ENCODE measurements at places on chromosomes 12 and 14.

DNA sequence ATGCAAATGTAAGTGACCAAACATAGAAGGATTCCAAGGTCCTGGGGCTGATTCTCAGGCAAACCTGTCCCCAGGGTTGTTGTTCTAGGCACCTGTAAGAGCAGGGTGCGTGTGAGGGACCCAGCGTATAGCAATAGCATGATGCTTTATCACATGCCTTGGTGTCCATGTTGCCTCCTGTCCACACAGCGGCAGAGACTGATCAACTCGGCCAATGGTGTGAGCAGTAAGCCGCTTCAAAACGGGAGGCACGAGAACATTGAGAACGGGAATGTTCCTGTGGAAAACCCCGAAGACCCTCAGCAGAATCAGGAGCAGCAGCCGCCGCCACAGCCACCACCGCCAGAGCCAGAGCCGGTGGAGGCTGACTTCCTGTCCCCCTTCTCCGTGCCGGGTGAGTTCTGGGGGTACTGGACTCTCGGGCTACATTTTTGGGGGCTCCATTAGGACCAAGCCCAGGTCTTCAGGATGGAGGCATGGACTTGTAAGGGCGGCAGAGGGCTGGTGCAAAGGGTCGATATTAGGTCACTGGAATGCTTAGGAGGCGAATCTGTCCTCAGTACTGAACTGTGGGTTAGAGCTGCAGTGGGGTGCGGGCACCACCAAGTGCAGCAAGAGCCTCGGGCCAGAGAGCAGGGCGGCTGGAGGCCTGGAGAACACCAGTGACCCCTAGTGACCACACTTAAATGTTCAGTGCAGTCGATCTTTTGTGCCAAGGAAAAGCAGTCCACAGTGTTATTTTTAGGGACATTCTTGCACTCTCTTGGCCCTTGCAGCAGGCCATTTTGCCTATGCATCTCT is 57.2 kb upstream of the RIN3 start:
- peak; percentile 92 for DNase-seq

DNA sequence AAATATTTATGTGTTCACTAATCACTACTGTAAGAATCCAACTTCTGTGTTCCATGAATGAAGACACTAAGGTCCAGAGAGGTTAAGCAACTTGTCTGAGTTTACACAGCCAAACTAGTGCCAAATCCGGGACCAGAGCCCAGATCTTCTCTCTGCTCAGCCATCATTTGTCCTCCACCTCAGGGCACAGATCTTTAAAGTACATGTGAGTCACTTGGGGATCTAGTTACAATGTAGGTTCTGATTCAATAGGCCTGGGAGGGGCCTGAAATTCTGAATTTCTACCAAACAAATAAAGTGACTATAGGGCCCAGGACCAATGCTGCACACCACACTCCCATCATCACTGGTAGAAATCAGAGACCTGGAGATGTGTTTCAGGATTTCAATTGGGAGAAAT is 162.9 kb downstream of the GXYLT1 start:
- no peak for DNase-seq

- DNase-seq, result peak; percentile 9
These were observed at the start of gene IFNG-AS1 for GRCh38 chr12:67989184-67989920. Gene IFNG-AS1, plus strand, starts transcription at chr12:67989447.

DNA sequence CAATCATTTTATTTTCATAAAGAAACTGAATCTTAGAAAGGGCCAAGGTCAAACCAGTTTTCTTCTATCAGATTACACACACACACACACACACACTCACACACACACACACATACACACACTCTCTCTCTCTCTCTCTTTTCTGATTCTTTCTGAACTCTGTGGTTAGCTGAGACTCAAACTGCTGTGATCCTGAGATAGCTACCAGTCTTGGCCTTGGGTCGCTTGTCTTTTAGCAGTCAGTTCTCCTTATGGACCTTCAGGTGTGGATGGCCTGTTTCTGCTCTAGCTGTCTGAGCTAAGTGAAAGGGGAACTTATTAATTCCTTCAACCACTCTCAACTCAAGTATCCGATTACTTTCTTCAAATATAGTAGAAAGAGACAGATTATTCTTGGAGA is 145.1 kb downstream of the GRIP1 start:
- DNase-seq, result no peak

DNA sequence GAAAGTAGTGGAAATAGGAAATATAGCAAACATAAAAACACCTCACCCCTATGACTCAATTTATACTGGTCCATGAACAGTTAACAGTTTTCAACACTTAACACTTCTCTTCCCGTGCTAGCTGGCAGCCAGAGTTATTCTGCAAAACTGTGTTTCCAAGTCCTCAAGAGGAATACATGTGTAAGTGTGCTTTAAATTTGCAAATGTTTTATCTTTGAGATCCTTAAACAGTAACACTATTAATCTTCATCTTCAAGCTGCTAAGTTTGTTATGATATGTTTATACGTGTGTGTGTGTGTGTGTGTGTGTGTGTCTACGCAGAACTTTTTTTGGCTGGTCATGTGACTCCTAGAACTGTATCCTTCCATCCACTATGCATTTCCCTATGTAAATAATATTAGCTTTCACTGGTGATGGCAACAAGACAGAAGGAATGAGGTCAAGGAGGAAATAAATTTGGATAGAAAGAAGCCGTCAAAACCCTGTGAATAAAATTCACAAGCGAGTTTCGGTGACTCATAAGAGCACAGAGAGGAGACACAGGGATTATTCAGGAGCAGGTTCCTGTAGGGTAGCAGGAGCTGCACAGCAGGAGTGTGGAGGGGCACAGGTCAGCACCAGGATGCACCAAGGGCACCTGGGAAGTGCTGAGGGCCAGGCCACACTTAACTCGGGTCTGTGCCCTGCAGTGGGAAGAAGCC is 105.9 kb upstream of the ETV6 start:
- no peak for DNase-seq

DNA sequence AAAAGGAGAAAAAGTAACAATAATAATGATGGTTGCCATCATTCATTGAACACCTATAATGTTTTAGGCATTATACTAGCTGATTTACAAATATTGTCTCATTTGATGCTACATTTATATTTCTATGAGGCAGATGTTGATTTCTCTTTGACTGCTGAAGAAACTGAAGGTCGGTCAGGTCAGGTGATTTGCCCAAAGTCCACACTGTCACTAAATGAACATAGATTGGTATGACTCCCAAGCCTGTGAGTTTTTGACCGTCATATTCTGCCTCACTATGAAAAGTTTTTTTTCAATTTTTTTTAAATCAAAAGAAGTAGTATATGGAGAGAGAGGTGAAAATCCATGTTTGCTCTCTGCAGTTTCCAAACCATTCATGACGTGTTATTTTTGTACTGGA is 10.8 kb downstream of the ALG10B start:
- no peak for DNase-seq

DNA sequence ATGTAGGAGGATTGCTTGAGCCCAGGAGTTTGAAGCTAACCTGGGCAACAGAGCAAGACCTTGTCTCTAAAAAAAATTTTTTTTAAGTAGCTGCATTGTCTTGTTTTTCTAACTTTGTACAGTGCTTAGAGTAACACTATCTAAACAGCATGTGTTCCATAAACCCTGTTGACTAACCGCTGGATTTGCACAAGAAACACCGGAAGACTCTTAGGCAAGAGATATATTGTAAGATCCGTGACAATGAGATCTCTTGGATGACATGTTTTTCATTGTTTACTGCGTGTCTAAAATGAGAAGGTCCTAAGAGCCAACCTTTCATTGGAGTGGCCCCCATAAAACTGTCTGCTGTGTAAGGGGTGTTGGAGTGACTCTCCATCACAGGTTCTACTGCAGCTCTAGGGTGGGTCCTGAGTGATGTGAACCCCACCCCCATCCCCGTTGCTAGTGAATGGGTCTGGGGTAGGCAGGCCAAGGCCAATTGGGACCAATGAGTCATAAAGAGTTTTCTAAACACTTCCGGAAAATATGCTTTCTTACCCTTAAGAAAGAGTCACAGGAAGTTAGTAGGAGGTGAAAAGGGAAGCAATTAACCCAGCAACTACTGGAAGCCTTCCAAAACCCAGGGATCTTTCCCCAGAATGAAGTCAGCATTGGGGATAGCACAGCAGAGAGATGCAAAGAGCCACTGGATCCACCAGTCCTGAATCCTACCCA is 24.3 kb upstream of the PCNX1 start:
- peak; percentile 97 for DNase-seq

GRCh38 chr14:56810147-56810719 is at the start of gene OTX2:
Gene OTX2, minus strand, starts transcription at chr14:56810479. Its CDS starts 5,023 bp downstream, at chr14:56805456.
- DNase-seq, result no peak

- no peak for DNase-seq
These were observed 8.7 kb downstream of the DACT1 start for GRCh38 chr14:58646479-58646878.

DNA sequence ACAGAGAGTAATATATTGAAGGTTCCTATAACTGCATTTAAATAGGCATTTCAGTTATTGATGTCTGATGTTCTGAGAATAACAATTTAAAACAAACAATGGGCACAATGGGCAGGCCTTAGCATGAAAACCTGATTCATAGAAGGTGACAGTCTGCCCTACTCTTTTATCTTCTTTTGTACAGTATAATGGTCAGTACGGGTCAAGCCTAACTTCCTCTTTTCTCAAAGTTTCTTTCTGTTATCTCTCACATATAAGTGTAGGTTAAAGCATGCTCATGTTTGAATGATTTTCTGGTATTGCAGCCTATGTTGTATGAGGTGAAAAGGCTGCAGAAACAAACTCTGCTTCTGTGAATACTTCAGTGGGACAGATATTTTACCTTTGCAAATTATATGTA is 14.2 kb downstream of the FKBP3 start:
- DNase-seq, result no peak

GRCh38 chr12:9961901-9962300 is 9.3 kb upstream of the CLEC12A start:
- DNase-seq, result no peak

GRCh38 chr14:68214431-68214830 is 394.9 kb downstream of the RAD51B start:
- DNase-seq, result no peak

Measured in inflammatory macrophage treated with lipopolysaccharide for 1 hour (primary cell).